ENCODE measurements at places on chromosomes 5 and 9.

DNA sequence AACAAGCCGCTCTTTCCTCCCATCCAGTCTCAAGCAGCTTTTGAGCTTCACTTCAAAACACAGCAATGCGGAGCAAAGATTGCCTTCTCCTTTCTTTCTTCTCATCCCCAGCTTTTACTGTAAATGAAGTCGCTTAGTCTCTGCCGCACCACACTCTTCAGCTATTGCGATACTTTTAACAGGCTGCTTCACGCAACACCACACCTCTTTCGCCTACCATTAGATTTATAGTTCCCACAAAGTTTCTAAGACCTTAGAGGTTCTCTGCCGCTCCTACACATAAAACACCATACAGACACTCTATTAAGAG is 711 bp downstream of the PGGT1B start:
- no peak for DNase-seq

DNA sequence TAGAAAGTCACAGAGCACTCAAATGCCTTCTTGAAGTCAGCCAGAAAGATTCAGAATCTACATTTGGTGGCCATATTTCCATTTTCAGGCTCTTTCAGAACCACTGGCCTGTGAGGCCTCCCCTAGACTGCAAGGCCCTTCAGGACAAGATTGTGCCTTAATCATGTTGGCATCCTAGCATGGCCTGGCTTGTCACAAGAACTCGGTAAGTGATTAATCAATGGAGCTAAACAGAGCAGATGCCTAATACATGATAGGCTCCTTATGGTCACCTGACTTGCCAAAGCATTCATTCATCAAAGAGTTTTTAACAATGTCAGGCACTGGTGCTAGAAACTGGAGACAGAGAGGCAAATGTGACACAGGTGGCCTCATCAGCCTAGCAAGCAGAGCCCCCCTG is 70.3 kb downstream of the PGM5 start:
- DNase-seq = no peak

GRCh38 chr9:77424993-77425392 is 223.1 kb downstream of the GNA14 start:
- no peak for DNase-seq

- DNase-seq = no peak
Observed at GRCh38 chr5:59037941-59038797, 455.3 kb downstream of the RAB3C start.

DNA sequence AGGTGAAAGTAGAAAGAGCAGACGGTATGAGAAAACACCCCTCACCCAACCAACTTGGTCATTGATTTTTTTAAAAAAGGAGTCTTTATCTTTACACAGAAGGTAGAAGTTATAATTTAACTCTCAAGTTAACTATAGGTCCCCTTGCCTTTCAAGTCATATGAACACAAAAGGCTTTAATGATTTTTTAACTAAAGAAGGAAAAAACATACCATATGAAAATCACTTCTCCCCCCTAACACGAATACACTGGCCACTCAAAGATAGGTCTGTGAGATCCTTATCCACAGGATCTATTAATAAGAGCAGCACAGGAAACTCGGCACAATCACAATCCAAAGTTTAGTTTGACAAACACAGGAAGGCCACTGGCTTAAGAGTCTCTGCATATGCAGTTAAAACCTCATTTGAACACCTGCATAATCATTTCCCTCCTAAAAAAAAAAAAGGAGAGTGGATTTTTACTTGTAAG is 138.0 kb downstream of the ENC1 start:
- DNase-seq = no peak

DNA sequence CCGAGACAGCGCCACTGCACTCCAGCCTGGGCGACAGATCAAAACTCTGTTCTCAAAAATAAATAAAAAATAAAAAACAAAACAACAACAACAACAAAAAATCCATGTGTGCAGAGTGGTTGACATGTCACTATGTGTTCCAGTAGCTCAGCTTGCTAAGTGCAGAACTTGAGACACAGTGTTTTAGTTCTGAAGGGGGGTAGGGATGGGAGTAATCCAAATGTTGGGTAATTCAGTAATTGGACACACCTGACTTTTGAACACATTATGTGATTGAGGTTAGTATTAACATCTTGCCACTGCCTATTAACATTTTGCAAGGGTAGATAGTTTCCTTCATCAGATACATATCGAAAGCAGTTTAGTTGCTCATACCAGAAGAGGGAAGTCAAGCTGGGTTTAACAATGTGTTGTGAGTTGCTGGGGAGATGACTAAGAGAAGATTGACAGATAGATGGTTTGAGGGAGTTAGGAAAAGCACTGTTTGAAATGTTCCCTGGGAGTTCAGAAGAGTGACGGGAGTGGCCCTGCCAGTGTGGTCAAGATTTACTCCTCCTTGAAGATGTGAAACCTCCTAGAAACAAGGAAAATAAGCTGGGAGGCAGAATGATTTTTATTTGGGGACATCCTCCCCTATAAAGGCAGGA is 928 bp downstream of the HACD4 start:
- no peak for DNase-seq

- no peak for DNase-seq
Observed at GRCh38 chr5:148990817-148991216, 72.0 kb downstream of the SH3TC2 start.

- no peak for DNase-seq
Observed at GRCh38 chr5:144422018-144422727, 251.5 kb downstream of the KCTD16 start.
